ENCODE measurements at places on chromosomes 2 and 18.

- DNase-seq: no peak
Measured at GRCh38 chr2:237571551-237571950, 5.2 kb downstream of the PRLH start.

DNA sequence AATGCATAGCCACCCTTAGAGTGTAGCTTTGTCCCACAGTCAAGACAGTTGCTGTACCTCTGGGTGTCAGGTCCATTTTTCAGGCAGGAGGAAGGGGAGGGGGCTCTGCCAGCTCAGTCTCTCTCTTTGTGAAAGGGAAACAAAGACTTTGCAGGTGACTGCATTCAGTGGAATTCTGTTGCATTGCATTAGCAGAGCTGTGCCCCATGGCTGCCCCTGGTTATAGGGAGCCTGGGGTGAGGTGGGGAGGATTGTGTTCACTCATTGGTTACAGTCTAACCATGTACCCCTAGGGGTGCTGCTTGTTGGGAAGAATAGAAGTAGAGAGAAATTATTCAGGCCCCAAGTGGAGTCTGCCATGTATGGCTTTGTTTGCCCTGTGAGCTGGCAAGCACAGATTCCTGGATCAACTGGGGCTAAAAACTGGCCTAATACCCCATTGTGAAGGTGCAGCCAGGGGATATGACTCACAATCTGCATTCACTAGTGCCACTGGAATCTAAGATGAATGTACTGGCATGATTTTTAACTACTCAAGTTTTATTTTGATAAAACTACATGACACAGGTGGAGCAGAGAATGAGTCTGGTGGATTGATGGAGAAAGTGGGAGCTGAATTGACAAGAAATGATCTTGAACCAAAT lies 118.4 kb downstream of the SH3BP4 start:
- DNase-seq: no peak

DNA sequence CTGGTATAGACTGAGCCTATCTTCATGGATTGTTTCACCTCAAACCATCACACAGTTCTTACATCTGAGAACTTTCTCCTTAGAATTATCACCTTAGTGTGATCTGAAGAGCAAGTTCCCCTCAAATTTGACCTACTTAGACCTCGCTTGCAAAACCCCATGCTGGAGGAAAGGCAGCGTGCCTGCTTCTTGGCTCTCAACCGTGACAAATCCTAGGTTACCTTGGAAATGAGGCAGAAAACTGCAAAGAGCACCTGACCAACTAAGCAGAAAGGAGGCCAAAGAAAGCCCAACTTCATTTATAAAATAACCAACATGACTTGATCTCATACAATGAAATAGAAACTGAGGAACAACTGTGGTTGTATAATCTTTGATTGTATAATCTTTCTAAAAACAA lies 146.4 kb downstream of the RAB3GAP1 start:
- DNase-seq: no peak

DNA sequence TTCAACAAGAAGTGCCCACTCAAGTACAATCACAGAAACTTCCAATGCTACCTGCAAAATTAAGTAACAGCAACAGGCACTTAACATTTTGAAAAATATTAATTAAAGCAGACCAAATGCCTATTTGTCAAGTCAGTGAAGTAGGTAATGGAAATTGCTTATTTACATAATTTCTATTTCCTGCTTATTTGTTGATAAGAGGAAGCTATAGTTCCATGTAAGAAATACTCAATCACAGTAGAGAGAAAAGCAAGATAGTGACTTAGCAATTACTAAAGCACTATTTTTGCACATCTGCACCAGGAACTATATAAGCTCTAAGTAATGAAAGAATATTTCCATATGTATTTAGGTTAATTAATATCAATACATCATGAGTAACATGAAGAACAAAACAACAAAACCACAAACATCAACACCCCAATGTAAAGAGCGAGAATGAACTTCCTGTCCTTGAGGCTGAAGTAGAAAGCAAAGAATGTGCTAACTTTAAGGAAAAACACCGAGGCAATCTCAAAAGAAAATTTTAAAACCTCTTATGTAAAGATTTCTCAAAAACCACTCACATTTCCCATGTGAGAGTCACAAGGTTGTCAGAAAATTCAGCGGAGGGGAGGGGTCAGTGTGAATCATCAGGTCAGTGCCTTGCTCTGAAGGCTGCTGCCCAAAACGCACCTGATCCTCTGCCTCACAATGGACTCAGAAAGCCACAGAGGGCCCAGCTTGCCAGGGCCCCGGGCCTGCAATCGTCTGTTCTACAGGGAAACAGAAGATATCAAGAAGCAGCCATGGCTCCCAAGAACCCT lies 12.5 kb downstream of the NPC1 start:
- no peak for DNase-seq

DNA sequence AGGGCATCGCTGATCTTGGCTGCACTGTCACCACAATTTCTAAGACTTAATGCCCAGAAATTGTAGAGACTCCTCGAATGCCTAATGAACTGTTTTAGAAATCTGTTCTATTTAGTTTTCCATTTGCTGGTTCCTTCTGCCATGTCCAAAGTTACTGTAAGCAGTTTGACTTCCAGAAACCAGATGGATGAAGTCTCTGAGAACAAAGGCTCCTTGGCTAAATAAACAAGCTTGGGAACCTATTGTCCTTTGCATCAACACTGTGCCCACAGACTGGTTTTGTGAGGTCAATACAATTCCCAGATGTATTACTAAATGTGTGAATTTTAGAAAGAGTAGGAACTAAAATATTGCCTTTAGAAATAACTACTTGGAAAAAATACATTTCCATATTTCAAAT lies 600.2 kb downstream of the NYAP2 start:
- DNase-seq: no peak

- DNase-seq: no peak
Measured at GRCh38 chr2:215983581-215984351, 29.6 kb downstream of the MREG start.

DNA sequence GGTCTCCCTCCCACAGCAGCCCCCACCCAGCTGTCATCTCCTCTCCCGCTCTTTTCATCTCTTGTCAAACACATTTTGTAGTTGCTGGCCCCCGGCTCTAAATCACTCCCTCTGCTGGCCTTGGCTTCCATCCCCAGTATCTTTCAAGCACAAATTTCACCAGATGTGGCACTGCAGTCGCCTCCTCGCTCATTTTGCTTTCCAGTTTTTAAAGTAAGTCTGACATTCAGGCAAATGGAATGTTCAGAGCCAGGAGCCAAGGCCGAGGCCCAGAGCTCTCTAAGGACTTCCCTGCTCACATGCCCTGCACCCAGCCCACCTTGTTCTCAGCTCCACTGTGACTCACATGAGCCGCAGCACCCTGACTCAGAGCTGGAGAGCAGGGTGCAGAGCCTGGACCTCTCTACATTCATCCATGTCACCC lies 158.4 kb downstream of the GALNT14 start:
- DNase-seq: peak; percentile 33

- no peak for DNase-seq
Measured at GRCh38 chr2:36351736-36352349, 3.7 kb upstream of the CRIM1 start.

DNA sequence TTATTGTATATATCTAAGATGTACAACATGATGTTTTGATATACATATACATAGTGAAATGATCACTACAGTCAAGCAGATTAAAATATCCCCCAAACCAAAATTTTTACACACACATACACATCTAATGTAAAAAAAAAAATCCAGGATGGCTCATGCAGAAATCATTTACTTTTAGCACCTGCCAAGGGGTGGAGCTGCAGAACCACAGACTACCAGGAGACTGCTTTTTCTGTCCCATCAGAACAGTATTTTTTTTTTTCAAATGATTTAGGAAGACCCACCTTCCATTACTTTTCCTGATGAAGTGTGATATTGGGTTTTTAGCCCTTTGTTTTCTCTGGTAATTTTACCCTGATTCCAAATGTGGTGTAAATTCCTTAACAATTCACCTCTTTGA lies 61.9 kb downstream of the AQP4 start:
- no peak for DNase-seq

All from AG04449 (cell line).